ENCODE measurements at places on chromosomes 11 and 22.
A peak's percentile ranks its signal among the peaks of the same experiment; 100 is the strongest.

DNA sequence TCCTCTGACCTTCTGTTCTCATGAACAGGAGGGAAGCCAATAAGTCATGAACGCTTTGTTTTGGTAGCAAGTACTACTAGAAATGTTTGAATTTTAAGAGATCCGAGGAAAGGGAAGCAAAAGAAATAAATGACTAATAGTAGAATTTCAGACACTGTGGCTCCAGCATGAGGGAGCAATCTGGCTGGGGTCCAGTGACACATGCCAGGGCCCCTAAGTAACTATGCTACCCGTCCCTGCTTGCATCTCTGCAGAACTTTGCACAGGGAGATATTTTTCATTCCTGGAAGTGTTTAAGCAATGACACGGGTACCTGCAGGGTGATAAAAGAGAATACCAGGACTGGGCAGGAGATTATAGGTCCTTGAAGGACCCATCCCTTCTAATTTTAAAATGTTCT lies 7.3 kb upstream of the ADAMTS8 start:
- no peak for DNase-seq

DNA sequence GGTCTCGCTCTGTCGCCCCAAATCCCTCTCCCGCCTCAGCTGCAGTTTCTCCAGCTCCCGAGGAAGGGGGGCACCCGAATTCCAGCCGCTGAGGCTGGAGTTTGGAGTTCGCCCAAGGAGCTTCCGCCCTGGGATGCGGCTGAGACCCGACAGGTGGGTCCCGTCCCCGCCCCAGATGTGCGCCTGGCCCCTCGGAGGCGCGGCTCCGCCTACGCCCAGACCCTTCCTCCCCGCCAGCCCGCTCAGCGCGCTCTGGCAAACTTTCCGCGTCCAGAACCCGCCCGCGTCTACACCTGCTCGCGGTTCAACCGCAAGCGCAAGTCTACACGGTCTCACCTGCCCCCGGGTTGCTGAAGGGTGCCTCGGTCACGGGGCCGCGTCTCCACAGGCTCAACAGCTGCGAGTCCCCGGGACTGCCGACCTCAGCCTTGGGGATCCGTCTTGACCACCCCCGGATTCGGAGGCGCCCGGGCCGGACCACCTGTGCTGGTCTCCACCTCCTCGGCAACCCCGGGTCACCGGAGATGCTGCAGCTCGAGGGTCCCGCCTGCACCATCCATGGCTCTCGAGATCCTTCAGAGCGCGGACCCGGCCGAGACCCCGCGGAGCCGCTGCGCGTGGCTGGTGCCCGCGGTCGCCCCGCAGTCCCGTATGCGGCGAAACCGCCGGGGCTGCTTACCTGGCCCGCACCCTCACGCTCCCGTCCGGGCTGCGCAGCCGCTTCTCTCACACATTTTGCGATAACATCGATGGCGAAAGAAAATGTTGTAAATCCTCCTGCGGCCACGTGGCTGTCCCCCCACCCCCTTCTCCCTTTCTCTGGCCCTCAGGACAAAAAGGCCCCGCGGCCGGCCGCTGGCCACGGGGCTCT lies 63.6 kb downstream of the NFAM1 start:
- DNase-seq = no peak

- DNase-seq = peak; percentile 87
These were observed 43.4 kb downstream of the CPT1A start for GRCh38 chr11:68798221-68798813.

- peak; percentile 98 for DNase-seq
These were observed 252.0 kb downstream of the CTTN start for GRCh38 chr11:70650075-70650909.

DNA sequence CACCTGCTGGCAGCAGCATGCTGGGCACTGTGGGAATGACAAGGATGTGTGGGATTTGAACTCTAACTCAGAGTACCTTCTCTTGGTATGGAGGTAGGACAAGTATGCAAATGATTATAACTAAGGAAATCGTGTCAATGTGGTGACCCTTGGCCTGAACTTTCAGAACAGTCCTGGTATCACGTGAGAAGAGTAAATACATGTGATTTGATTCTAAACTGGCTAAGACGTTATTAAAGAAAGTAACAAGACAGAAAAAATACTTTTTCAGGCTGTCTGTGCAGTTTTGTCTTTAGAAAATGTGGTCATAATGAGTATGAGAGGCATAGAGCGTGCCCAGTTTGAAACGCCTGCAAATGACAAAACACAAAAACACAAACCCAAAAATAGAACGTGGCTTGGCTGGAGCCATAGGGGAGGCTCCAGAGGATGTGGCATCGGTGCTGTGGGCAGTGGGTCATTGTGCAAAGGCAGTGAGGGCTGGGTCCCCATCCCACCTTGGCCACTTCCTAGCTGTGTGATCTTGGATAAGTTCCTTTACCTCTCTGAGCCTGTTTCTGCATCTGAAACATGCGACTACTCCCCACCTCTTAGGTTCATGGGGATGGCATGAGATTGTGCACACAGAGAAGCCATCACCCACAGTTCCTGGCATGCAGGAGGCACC lies 18.4 kb upstream of the IL2RB start:
- no peak for DNase-seq

- peak; percentile 61 for DNase-seq
These were observed at the start of gene MYRF for GRCh38 chr11:61752117-61752924. TSS of gene MYRF (plus strand) at chr11:61752636. CDS start at chr11:61752745, 109 bp downstream.

- DNase-seq = peak; percentile 16
These were observed 15.7 kb downstream of the SPTY2D1 start for GRCh38 chr11:18618342-18619025.

DNA sequence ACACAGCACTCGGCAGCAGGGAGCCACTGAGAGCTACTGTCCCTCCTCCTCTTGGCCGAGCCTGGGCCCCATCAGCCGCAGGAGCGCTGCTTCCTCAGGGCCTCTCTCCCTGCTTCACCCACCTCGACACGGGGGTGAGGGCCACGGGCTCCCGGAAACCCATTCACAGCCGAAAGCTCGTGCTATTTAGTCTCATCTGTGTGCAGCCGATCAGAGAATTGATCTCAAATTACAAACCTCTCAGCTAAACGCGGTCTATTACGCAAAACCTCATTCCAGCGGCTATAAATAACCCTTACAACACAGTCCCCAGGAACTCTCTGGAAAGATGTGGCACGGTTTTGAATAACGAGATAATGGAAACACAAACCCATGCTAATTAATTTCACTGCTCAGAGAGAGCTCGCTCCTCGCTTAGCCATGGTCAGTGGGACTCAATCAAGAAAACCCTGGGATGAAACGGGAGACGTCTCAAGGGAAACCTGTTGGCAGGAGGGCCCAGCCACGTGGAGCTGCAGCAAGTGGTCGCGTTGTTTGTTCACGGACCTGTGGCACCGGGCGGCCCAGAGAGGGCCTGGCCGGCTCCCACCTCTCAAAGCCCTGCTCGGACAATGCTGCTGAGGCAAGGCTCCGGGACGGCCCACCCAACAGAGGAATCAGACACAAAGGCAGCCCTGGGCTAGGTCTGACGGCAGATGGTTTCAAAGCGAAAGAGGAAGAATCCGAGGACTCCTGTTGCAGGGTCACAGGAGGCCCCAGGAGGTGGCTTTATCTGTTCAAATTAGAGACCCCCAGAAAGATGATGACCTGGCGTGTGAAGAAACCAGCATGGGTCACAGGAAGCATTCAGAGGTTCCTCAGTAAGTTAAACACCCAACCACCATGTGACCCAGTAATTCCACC lies 210.5 kb downstream of the CTTN start:
- no peak for DNase-seq

GRCh38 chr11:9208726-9209501 lies 56.2 kb downstream of the DENND5A start:
- peak; percentile 56 for DNase-seq

DNA sequence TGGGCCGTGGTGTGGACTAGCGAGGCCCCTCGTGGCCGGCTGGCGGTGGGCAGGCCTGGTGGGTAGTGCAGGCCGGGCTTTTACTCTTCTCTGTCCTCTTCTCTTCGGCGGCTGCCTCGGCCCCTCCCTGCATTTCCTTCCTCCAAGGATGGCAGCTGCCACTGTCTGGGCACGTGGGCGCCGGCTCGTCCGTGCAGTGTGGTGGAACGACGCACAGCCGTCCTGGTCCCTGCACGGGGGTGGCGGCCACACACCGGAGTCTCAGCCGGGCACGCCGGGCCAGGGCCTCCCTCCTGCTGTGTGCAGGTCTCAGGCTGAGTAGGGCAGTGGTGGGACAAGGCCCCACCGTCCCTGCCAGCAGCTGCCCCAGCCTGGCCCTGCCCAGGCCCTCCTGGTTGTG lies 37.7 kb downstream of the MOB2 start:
- DNase-seq = no peak

- no peak for DNase-seq
These were observed 516 bp downstream of the NEU3 start for GRCh38 chr11:74989260-74989638.

GRCh38 chr11:2166091-2166851 lies 5.3 kb upstream of the INS start:
- peak; percentile 19 for DNase-seq

DNA sequence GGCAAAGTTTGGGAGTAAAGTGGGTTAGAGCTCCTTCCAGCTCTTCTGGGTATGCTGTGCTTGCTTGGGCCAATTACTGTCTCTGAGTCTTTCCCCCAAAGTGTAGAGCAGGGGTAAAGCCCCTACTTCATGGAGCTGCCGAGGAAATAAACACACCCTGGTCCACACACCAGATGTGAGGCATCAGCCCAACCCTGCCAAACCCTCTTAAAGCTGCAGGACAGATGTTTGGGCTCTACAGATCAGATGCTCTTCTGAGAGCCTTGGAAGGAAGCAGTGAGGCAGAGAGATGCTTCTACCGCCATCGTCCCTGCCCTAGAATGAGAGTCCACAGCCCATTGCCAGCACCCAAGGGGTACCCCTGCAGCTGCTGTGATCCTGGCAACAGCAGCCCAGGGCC lies 64.7 kb downstream of the ELFN2 start:
- DNase-seq = no peak

GRCh38 chr11:79902493-79902892 lies 461.7 kb upstream of the TENM4 start:
- no peak for DNase-seq

- peak; percentile 13 for DNase-seq
These were observed 33.8 kb downstream of the TECTA start for GRCh38 chr11:121134741-121135312.
